Fibroblast of lung (primary cell): ENCODE measurements at places on chromosomes 5 and 9.

DNA sequence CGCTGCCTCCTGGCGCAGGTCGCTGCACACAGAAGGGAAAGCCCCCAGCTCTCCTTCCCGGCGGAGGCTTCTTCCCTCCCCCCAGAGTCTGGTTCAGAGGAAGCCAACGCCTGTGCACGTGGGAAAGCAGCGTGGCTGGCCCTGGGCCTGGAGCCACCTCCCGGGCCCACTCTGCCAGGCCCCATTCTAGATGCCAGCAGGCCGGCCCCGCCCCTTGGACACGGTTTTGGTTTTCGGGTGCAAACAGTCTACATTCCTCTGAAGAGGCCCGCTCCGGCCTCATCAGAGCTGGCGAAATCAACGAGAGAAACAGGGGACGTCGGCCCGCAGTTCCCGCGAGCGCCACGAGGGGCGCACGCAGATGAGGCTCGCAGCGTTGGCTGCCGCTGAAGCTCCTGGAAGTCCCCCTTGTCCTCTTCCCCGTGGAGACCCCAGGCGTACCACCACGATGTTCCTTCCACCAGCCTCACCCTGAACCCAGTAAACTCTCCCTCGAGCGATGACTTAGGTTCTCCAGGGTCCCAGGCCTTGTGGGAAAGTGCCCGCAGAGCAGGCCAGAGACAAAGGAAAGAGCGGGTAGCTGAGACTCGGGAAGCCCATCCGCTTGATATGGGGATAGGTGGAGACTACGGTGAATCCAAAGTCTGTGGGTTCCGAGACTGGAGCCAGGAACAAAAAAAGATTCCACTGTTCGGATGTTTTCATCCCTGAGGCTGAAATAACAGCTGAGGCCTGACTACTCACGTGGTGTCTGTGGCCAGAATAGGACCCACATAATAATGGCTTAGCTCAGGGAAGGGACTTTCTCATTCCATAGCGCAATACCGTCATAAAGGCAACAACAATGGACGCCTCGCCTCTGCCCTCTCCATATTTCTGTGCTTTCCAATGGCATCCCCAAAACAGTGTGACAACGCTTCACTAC is 64.2 kb downstream of the KLF4 start:
- peak; percentile 41 for DNase-seq

DNA sequence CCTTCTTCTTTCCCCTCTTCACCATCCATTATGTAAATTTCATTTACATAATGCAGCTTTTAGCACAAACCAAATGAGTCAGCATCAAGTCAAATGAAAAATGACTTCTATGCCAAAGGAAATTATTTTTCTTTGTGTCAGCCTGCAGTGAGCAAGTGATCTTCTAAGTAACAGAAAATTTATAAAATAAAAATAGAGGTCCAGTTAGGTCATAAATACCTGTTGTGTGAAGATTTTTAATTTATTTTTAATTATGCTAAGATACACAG is 16.7 kb upstream of the THG1L start:
- no peak for DNase-seq

DNA sequence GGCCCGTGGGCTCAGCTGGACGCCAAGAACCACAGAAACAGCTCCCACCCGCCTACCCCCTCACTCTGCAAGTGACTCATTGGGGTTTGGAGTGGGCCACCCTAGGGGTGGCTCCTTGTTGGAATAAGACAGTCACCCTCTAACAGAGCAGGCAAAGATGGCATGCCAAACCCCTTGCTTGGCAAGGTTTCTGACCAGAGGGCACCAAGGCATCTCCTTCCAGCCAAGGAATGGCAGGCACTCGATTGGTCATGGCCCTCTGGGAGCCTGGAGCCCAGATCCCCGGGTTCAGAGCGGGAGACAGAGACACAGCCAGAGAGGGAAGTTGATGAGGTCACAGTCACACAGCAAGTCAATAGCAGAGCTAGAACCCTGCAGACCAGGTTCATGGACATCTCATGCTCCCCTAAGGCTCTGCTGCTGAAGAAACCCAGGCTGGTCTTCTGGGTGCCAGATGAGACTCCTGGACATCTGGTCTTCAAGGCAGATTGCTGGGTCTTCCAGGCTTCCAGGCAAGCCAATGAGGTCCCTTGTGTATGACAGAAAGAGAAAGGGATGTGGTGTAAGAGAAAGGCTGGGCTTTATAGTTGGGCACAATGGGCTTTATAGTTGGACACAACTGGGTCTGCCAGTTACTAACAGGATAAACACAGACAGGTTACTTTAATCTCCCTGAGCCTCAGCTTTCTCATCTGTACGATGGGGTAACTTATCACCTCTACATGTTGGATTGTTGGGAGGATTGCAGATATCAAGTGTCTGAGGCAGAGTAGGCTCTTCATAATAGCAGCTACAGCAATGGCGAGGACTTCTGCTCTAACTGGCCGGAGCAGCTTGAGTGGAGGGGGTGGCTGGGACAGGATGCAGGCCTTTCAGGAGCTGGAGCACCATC is 23.3 kb upstream of the KIF12 start:
- no peak for DNase-seq

- DNase-seq, result no peak
These were observed 216.6 kb downstream of the TLE1 start for GRCh38 chr9:81472701-81473100.
